Left lobe of liver (tissue), 2 donors: ENCODE measurements at places on chromosomes 5 and 9. TPM values are rescaled to one million over a fixed set of nuclear protein-coding genes. Genes with fewer than 3 reads are reported as not detected.

Gene PCDHGA11
- total RNA-seq: 0.68 TPM

DNA sequence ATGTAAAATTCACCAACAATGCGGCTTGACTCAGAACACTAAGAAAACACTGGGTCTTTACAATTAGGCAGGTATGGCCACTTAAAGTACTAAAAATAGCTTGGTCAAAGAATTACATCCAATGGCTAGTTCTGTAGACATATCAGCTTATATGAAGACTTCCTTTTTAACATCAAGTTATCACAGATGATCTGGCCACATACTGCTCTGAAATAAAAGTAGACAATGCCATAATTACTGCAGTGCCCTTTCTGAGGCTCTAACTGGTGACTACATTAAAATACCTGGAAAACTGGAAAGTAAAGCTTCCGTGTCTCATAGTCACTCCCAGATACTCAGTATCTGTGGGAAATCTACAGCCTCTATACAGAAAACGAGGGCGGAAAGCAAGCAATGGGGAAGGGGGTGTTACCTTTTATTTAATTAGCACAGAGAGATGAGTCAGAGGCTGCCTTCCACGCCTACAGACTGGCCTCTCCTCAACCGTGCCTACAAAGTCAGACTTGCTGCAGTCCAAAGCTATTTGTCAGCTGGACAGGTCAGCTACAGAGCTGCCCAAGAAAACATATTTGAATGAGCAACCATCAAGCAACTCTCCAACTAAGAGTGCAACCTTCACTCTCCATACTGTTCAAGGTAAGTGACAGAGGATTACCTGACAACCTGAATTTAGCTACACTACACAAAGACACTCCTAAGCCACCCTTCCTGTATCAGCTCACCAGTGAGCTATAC lies 8.7 kb downstream of the SERINC5 start:
- DNase-seq: no peak

Gene MGAT4B
- 192 TPM for total RNA-seq

GRCh38 chr9:131275332-131276093 lies 797 bp downstream of the FAM78A start:
- no peak for DNase-seq

- no peak for DNase-seq
These were observed 71.5 kb downstream of the NEK6 start for GRCh38 chr9:124329206-124329792.

Gene LCN15
- total RNA-seq: not detected

- no peak for DNase-seq
These were observed 44.9 kb upstream of the ZNF366 start for GRCh38 chr5:72552041-72552557.
